CD4-positive, alpha-beta T cell (primary cell): ENCODE measurements at places on chromosomes 6 and 20.

DNA sequence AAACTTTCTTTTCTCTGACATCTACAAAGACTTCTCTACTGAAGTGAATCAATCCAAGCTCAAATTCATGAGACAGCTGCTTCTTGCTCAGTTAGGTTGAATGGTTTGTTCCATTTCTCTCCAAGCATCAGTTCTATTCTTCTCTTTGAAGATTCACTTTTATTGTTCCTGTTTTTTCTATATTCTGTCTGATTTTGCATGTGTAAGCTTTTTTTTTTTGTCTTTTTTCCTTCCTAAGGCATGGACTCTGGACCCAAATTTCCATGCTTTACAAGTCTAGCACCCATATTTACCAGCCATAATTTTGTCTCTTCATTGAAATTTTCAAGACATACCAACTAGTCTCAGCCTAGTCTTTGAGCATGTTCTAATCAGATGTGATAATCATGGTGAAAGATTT lies 25.9 kb upstream of the STXBP5 start:
- no peaks in the 10 kb centered on the region for H3K36me3 ChIP-seq
- H3K27me3 ChIP-seq, result no peaks in the 10 kb centered on the region
- no peaks in the 10 kb centered on the region for H3K4me1 ChIP-seq
- DNase-seq, result no peak
- no peak overlapping the region for H3K4me3 ChIP-seq
- H3K27ac ChIP-seq, result no peak overlapping the region

- H3K27ac ChIP-seq, result no peak overlapping the region
- H3K4me1 ChIP-seq, result peaks cover 41% of the 10 kb centered on the region
- no peaks in the 10 kb centered on the region for H3K27me3 ChIP-seq
Observed at GRCh38 chr6:166940643-166941068, 15.7 kb downstream of the RNASET2 start.

DNA sequence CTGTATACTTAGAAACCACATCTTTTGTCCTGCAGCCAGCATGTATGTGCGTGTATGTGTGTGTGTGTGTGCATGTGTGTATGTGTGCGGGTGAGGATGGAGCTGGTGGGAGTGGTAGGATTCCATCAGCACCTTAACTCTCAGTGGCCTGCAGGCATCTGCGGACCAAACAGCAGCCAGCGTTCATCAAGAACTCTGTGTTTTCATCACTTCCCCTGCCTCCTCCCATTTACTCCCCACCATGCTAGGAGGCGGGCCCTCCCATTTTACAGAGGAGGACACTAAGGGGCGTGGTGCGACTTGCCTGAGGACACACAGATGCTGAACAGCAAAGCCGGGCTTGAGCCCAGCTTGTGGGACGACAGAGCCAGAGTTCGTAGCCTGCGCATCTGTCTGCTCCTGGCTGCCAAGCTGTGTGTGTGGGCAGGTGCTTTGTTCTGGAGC lies 8.9 kb downstream of the VSTM2L start:
- H3K4me3 ChIP-seq, result no peak overlapping the region
- no peak for DNase-seq
- no peak overlapping the region for H3K27ac ChIP-seq
- peaks cover 9% of the 10 kb centered on the region for H3K27me3 ChIP-seq

DNA sequence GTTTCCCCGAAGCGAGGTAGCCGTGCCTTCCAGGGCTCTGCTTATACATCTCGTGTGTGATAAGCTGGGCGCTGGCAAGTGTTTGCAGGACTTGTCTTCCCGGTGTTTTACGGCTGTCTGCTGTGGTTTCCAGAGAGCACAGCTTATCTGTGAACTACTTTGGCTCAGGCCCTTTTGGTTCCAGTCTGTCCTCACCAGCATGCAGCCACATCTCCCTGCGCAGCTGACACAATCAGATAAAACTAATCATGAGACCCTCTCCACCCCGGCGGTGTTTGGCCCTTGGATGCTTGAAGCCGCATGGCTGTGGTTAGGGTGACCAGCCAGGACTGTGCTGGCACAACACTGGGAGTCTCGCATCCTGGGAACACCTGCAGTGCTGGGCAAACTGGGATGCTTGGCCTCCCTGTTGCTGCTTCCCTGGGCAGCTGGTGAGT lies 241.8 kb upstream of the FOXQ1 start:
- no peaks in the 10 kb centered on the region for H3K36me3 ChIP-seq
- H3K27me3 ChIP-seq, result peaks cover 8% of the 10 kb centered on the region
- no peaks in the 10 kb centered on the region for H3K4me1 ChIP-seq
- no peak for DNase-seq
- no peak overlapping the region for H3K27ac ChIP-seq

- DNase-seq, result no peak
- no peaks in the 10 kb centered on the region for H3K4me1 ChIP-seq
- no peaks in the 10 kb centered on the region for H3K27me3 ChIP-seq
Observed at GRCh38 chr6:47138046-47138445, 95.9 kb upstream of the ADGRF1 start.

- H3K27me3 ChIP-seq, result no peaks in the 10 kb centered on the region
- no peaks in the 10 kb centered on the region for H3K36me3 ChIP-seq
- no peak overlapping the region for H3K4me3 ChIP-seq
- H3K27ac ChIP-seq, result no peak overlapping the region
Observed at GRCh38 chr6:24307881-24308280, 50.0 kb downstream of the DCDC2 start.

GRCh38 chr20:52799130-52799529 lies 173.0 kb upstream of the TSHZ2 start:
- no peaks in the 10 kb centered on the region for H3K4me1 ChIP-seq
- no peak overlapping the region for H3K27ac ChIP-seq
- no peaks in the 10 kb centered on the region for H3K36me3 ChIP-seq
- H3K4me3 ChIP-seq, result no peak overlapping the region
- no peaks in the 10 kb centered on the region for H3K27me3 ChIP-seq

DNA sequence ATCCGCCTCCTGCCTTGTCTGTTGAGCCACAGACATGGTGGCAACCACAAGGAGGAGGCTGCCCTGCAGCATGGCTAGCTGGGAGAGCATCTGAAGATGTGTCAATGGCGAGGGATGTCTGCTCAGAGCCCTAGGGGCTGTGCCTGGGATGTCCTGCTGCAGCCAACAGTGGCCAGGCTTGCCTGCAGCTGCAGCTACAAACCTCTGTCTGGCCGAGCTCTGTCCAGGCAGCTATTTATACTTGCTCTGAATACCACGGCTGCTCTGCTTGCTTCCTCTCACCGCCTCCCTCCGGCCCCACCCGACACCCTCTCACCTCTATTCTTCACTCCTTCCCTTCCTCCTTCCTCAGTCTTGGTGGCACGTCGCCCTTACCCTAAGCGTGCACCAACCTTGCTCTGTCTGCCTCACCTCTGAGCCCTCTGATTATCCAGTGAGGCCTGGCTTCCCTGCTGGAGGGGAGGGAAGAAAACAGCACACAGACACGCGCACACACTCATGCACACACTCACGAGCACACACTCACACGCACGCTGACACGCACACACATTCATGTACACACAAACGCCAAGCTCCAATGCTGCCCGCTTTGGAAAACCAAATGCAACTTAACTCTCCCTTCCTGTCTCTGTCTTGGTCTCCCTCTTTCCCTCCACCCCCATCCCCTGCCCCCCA lies at the start of gene ANGPT4:
Gene ANGPT4, minus strand, starts transcription at position 210 of the 675 bp plus-strand sequence. Its CDS starts 120 bp downstream, at position 90.
- H3K27me3 ChIP-seq, result no peaks in the 10 kb centered on the region
- H3K27ac ChIP-seq, result no peak within 1 kb of the TSS
- DNase-seq, result no peak
- no peaks in the 10 kb centered on the region for H3K36me3 ChIP-seq
